Effector memory CD8-positive, alpha-beta T cell (primary cell): ENCODE measurements at places on chromosomes 16 and 17.

DNA sequence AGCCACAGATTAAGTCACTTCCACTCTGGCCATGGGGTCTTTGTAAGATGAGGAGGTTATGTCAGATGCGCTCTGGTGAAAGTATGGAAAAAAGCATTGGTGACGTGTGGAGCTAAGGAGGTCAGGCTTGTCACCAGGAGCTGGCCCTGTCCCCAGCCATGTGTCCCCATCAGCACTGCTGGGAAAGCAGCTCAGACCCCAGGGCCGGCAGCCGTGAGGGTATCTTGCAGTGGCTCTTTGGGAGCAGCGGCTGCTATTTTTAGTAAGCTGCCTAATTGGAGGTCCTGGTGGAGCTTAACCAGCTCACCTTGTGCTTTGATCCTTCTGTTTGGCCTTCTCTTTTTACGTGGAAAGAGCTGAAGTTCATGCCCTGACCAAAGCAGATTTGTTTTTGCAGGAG is 60.9 kb downstream of the MPRIP start:
- peaks cover 29% of the 10 kb centered on the region for H3K4me1 ChIP-seq
- H3K36me3 ChIP-seq: peaks cover 10% of the 10 kb centered on the region
- H3K4me3 ChIP-seq: no peak overlapping the region
- no peak for DNase-seq
- peak overlapping the region; percentile 86 for H3K27ac ChIP-seq
- no peaks in the 10 kb centered on the region for H3K27me3 ChIP-seq

DNA sequence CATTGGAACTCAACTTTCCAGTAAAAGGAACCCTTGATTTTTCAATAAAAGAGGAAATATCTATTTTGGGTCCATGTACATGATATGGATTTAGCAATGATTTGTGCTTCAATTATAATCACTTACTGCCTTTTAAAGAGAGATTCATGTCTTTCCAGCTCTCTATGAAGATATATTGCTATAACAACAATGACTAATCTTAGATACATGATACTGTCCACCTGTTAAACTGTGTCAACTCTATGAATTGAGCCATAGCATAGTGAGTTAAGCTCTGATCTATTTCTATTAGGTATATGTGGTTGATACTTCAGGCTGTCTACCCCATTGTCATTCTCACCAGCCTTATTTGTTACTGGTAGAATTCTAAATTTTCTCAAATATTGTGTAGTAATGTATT is 15.0 kb upstream of the MPHOSPH6 start:
- no peak overlapping the region for H3K4me3 ChIP-seq
- H3K27me3 ChIP-seq: peaks cover 8% of the 10 kb centered on the region
- no peaks in the 10 kb centered on the region for H3K4me1 ChIP-seq
- no peak overlapping the region for H3K27ac ChIP-seq

- H3K27ac ChIP-seq: no peak overlapping the region
- peaks cover 3% of the 10 kb centered on the region for H3K27me3 ChIP-seq
- H3K36me3 ChIP-seq: no peaks in the 10 kb centered on the region
- DNase-seq: no peak
- no peak overlapping the region for H3K4me3 ChIP-seq
- H3K4me1 ChIP-seq: no peaks in the 10 kb centered on the region
These were observed 344.1 kb downstream of the UTP18 start for GRCh38 chr17:51604299-51605020.

DNA sequence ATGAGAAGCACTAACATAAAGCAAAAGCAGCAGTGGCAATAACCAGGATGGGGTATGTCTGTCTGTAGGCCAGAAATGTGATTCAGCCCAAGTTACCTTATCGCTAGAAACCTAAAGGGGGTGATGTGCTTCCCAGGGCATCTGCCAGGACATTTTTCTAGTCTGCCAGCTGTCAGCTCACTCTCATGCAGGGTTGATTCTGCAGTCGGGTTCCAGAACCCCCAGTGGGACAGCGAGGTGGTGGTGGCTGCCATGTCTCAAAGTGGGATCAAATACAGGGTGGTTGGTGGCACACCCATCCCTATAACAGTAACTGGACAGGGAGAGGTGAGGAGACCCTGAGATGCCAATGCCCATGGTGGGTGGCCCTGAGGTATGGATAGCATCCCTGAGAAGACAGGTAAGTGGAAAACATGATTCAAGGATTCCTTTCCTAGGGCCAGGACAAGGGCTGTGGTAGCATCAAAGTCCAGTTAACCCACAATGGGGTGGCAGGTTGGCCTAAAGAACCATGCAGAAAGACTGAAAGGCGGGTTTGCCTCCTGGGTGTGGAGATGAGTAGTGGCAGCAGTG is 84.3 kb downstream of the TNFRSF13B start:
- H3K27me3 ChIP-seq: peaks cover 9% of the 10 kb centered on the region
- no peaks in the 10 kb centered on the region for H3K36me3 ChIP-seq
- no peak overlapping the region for H3K27ac ChIP-seq
- H3K4me1 ChIP-seq: no peaks in the 10 kb centered on the region

DNA sequence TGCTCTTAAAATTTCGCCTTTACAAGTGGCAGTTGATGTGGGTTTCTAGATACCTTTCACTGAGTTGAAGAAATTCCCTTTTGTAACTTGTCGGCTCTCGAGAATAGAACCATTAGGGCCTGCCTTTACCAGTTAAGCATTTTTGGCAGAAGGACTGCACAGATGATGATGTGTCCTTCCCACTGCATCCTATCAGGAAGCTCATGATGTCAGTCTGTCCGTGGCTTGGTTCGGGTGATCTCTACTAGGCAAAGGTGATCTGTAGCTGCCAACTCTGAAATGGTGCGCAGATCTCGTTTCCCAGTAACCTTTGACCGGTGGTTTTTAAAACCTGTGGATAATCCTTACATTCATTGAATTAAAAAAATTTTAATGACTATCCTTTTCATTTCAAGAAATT is 49.7 kb downstream of the ZNRF1 start:
- no peak for DNase-seq
- no peaks in the 10 kb centered on the region for H3K4me1 ChIP-seq
- no peak overlapping the region for H3K27ac ChIP-seq
- no peaks in the 10 kb centered on the region for H3K36me3 ChIP-seq

DNA sequence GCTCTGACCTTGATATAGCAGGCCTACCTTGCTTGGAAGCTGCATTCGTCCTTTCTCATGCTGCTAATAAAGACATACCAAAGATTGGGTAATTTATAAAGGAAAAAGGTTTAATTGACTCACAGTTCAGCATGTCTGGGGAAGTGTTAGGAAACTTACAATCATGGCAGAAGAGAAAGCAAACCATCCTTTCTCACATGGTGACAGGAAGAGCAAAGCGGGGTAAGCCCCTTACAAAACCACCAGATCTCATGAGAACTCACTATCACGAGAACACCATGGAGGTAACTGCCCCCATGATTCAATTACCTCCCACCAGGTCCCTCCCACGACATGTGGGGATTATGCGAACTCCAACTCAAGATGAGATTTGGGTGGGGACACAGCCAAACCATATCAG is 6.0 kb upstream of the MAPT start:
- no peak overlapping the region for H3K27ac ChIP-seq
- H3K27me3 ChIP-seq: peaks cover 17% of the 10 kb centered on the region
- peaks cover under 1% of the 10 kb centered on the region for H3K36me3 ChIP-seq
- H3K4me1 ChIP-seq: no peaks in the 10 kb centered on the region
- H3K4me3 ChIP-seq: no peak overlapping the region

- peaks cover 34% of the 10 kb centered on the region for H3K4me1 ChIP-seq
- H3K27me3 ChIP-seq: peaks cover 6% of the 10 kb centered on the region
- H3K36me3 ChIP-seq: peaks cover 14% of the 10 kb centered on the region
- peak overlapping the region; percentile 88 for H3K27ac ChIP-seq
- peak overlapping the region; percentile 81 for H3K4me3 ChIP-seq
These were observed 95.0 kb downstream of the RAB11FIP4 start for GRCh38 chr17:31486351-31487062.

GRCh38 chr17:67016039-67016762 is 28.2 kb upstream of the CACNG1 start:
- peaks cover 90% of the 10 kb centered on the region for H3K27me3 ChIP-seq
- H3K27ac ChIP-seq: no peak overlapping the region
- no peak overlapping the region for H3K4me3 ChIP-seq

GRCh38 chr16:56539656-56540055 is 19.8 kb upstream of the BBS2 start:
- H3K27ac ChIP-seq: no peak overlapping the region
- no peaks in the 10 kb centered on the region for H3K4me1 ChIP-seq
- DNase-seq: no peak
- no peak overlapping the region for H3K4me3 ChIP-seq

DNA sequence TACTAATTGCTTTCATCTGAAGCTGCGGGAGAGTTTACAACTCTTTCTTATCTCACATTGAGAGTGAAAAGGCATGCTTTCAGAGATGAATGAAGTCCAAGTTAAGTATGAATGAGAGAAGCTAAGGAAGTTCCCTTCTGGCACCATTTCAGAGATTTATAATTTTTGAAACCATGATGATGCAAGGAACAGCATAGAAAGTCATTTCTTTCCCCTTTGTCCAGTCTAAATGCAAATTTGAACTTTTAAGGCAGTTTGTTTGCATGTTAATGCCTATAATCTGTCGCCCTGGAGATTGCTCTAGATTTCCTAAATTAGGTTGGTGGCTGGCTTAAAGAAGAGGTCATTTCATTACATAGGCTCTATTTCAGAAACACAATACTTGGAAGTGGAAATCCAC is 594.8 kb upstream of the GOT2 start:
- H3K4me1 ChIP-seq: no peaks in the 10 kb centered on the region
- H3K27me3 ChIP-seq: no peaks in the 10 kb centered on the region
- no peak overlapping the region for H3K4me3 ChIP-seq
- DNase-seq: no peak
- no peaks in the 10 kb centered on the region for H3K36me3 ChIP-seq
